Activated CD4-positive, CD25-positive, alpha-beta regulatory T cell (primary cell): ENCODE measurements at places on chromosomes 7 and 10.

DNA sequence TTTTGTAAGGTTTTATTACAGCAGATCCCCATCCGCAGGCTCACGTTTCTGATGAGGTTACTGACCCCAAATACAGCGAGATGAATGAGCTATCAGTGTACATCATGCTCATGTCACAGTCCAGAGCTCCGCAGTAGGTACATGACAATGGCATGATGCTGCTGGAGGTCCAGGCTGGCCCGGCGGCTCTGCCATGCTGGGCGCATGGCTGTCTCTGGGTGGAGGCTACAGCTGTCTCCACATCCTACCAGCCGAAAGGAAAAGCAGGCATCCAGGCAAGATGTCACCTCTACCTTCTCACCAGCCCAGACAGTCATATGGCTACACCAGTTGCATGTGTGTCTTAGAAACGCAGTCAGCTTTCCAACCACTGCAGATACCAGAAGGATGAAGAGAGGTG is 90.9 kb upstream of the RNF32 start:
- no peak for DNase-seq

DNA sequence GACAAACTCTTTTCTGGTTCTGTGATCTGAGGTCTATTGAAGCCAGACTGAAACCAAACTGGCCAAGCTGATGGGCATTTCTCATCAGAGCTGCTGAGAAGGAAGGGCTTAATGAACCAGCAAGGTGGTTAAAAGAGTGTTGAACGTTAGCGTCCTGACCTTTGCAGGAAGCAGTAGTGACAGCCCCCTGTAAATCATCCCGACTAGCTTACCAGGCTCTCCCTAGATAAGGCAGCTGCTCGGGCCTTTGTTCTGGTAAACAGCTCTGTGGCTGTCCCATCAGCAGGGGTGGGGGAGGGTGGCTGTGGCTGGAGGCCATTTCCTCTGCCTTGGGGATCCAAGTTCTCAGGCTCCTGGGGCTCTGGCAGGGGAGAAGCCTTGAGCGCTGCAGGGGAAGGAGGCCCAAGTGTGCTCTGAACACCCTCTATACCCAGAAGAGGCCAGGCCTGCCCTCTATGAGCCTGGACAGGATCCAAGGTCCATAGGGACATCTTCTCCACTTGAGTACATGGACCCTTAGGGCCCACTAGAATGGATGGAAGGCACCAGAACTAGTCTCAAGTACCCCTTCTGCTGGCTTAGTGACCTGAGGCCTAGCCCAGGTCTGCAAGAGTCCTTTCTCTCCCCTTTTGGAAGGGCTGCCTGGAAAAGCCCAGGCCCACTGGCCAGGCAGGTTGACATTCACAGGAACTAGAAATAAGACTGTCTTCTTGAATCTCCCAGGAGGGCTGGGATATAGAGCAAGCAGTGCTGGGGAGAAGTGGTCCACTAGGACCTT is 134.6 kb downstream of the ARHGAP22 start:
- DNase-seq, result no peak

- DNase-seq, result no peak
Measured at GRCh38 chr7:138542183-138542582, 82.1 kb downstream of the TRIM24 start.

DNA sequence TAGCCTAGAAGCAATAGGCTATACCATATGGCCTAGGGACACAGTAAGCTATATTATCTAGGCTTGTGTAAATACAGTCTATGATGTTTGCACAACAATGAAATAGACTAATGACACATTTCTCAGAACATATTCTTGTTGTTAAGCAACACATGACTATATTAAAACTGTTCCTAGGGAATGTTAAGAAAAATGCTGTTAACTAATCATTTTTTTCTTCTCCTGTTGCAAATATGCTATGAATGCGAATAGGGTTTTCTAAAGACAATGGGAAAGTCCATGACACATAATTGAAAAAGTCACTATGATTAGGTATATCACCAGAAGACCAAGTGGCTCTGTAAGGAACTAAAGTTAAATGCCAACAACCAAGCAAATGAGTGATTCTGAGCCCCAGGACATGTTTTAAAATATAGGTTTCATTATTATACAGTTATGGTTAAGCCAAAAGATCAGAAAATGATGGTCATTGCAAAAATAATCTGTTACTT is 454.0 kb upstream of the SORCS1 start:
- DNase-seq, result no peak

GRCh38 chr10:129725482-129725881 is 238.6 kb downstream of the EBF3 start:
- no peak for DNase-seq

GRCh38 chr10:59243611-59244195 is 67.3 kb downstream of the PHYHIPL start:
- no peak for DNase-seq

- DNase-seq, result no peak
Measured at GRCh38 chr7:30429156-30429530, 49.4 kb downstream of the NOD1 start.

- DNase-seq, result no peak
Measured at GRCh38 chr10:60607372-60607771, 170.9 kb upstream of the CDK1 start.

GRCh38 chr10:63708421-63708820 is 187.2 kb downstream of the REEP3 start:
- DNase-seq, result no peak

- DNase-seq, result no peak
Measured at GRCh38 chr7:152512706-152513105, 76.9 kb upstream of the KMT2C start.

DNA sequence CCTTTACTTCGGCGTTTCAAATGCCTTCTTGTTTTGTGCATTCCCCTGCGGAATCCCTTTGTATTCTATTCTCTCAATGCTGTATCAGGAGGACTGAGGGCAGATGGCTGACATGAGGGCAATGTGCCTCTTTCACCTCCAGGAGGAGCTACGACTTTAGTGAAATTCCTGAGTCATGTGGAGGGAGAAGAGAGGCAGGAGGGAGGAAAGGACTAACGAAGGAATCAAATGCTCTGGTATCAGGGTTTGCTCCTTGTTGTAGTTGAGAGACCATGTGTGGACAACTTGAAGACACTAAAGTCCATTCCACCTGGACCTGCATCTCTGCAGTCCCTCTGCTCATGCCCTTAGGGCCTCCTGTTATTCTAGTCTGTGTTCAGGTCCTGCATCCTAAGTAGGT is 40.2 kb upstream of the PRSS58 start:
- DNase-seq, result no peak

- no peak for DNase-seq
Measured at GRCh38 chr7:16697507-16698199, 51.7 kb downstream of the BZW2 start.

GRCh38 chr10:54749623-54750022 is 51.4 kb downstream of the PCDH15 start:
- DNase-seq, result no peak

GRCh38 chr10:13296476-13296875 is 3.4 kb downstream of the PHYH start:
- DNase-seq, result no peak

DNA sequence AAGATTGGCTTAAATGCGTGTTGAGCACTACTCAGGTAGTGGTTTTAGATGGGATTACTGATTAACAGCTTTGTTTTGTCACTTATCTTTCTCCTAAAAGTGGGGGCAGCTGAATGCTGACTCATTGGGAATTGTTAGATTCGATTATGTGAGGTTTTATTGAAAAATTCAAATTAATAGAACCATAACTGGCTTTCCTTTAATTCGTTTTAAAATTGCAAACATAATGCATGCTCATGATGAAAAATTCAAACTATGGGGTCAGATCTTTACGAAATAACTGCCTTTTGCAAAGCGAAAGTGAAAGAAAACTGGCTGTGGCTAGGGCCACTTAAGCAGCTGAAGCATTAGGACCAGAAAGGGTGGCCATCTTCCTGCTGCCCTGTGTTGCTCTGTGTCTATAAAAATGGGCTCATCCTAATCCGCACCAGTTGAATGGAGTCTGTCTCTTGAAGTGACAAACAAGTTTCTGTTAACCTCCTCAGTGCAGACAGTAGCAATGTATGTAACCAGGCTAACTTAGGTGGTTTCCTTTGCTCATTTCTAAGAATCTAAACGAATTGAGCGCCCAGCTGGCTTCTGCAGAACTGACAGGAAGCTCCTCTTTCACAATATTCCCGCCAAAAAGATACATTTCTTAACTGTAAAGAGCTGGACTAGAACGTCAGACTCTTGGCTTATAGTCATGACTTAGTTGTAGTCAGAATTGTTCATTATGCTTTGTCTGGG is 27.8 kb downstream of the DENND10 start:
- DNase-seq, result peak; percentile 5

DNA sequence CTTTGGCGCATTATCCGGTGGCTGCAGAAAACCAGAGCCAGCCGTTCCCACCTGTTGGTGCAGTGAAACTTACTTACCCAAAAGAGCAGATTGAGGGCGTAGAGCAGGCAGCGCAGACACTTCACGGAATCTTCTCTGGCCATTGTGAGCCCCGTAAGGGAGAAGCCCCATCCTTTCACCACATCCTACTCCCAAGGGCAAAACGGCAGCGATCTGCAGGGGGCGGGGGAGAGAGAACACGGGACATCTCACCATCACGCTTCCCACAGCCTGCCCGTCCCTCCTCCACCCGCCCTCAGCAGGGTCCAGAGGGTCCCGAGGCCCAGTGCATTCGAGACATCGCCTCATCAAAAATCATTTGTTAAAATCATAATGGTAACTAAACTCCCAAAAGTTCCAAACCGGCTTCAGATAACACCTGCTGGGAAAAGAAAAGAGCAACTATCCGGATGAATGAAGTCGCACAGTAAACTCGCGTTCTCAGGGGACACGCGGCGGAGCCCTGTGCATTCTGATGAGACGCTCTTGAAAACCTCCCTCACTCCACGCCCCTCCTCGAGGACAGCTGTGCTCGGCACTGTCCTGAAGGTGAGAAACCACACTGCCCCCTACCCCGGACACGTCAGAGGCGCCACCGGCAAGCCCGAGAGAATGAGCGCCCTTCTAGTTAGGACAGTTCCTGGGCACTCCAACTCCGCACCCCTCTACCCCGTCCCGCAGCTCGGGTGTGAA is 1.2 kb downstream of the TSPAN12 start:
- no peak for DNase-seq

DNA sequence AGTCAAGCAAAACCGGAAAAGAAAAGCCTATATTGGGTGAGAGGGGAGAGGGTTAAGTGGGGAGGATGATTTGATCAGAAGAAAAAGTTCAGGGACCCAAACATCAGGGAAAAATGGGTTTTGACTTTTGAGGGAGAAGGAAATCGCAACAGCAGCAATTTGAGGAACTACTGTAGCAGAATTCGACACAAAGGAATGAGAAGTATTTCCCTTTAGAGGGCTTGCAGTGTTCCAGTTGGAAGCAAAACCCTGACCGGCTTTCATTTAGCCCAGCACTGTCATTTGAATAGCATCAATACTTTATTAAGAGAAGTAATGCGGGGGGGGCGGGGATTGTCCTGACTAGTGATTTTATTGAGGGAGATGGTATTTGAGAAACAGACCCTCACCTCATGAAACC is 37.2 kb upstream of the GATA3 start:
- no peak for DNase-seq

DNA sequence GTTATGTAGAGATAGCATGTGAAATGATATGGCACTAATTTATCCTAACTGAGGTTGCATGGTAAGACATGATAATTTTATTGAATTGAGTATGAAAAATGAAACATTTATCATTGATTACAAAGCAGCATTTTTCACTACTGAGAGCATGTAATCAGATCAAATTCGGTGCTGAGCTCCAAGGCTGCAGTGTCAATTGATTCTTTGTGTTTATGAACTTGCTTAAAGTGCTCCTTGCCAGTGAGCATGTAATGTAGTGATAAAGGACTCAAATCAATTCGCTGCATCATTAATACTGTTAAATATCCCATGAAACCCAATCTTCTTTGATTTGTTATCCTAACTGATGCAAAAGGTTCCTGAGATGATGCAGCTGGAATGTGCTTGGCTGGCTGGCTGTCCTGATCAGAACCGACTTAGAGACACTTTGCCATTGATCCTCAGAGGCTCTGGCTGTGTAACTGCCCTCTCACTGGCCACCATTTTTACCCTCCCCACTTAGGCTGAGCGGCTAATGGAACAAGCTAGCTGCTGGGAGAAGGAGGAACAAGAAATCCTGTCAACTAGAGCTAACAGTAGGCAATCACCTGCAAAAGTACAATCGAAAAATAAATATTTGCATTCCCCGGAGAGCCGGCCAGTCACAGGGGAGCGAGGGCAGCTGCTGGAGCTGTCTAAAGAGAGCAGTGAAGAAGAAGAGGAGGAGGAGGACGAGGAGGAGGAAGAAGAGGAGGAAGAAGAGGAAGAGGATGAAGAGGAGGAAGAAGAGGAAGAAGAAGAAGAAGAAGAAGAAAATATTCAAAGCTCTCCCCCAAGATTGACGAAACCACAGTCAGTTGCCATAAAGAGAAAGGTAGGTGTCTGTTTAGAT is 89.8 kb upstream of the SAMD8 start:
- DNase-seq, result no peak

DNA sequence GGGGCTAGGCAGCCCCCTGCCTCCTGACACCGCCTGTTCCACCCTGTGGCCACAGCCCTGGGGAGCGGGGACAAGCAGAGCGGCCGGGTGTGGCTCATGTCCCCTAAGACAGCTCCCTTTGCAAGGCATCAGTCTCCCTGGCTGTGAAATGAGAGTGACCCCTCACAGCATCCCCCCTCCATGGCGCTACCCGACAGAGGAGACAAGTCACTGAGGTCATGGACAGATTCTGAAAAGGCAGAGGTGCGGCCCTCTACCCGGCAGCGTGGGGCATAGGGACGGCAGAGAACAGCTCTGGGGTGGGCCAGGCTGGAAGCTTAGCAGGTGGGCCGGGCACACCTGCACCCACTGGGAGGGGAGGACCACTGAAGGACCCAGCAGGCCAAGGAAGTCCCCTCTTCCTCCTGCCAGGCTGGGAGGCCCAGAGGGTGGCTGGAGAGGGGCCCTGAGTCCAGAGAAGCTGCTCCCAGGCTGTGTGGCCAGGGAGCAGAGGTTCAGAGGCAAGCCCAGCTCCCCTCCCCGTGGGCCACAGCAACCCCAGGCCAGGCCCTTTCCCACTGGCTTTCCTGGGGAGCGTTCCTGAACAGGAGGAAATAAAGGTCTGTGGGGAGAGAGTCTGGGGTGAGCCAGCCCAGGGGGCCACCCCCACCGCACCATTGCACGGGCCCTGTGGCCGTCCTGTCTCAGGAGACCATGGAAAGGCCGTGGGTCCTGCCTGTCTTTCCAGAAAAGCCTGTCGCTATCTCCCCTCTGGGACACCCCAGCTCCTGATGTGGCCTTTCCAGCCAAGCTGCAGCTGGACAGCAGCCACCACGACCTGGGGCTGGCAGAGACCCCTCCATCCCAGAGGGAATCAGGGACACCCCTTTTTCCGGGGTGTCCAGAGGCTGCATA is 1.7 kb downstream of the ADAP1 start:
- no peak for DNase-seq

GRCh38 chr7:18778594-18778993 is 283.0 kb downstream of the HDAC9 start:
- no peak for DNase-seq
